ENCODE measurements at places on chromosomes 3 and 15.

- peak; percentile 41 for DNase-seq
Measured at GRCh38 chr3:4719046-4719501, 225.9 kb downstream of the ITPR1 start.

DNA sequence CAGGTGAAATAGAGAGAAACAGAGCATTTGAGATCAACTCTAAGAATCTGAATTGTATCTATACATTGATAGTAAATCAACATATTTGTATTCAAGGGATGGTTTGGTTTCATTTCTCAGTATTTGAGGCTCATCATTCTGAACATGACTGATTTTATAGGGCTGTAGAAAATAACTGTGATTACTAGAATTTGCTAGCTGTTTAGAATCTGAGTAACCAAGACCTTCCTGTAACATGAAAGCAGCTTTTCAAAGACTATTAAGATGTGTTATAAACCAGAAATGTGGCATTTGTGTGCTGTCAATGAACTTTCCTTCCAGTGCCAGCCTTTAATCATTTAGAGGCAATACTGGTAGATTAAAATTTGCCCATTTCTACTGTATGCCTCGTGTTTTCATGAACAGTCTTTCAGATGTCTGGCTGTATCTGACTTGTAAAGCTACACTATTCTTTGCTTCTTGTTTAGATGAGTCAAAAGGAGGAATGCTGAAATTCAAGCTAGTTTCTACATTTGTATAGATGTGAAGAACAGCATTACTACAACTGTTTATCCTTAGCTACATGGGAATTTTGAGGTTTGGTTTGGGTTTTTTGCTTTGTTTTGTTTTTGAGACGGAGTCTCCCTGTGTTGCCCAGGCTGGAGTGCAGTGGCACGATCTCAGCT is 137.3 kb upstream of the BHLHE40 start:
- DNase-seq = no peak

DNA sequence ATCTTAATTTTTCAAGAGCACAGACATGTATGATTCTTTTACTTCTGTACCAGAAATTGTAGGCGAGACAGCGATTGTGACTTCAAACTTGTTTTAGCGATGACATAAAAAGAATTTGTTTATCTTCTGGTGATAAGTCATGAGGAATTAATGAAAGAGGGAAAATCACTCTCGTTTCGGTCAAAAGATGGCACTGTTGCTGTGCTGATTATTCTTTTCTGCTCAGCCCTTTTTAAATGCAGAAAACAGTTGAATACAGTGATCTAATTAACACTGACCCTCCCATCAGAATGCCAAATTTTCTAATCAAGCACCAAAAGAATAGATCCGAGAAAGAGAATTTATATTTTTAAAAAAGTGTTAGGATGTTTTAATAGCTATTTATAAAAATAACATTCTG is 52.6 kb downstream of the NSUN3 start:
- peak; percentile 33 for DNase-seq

GRCh38 chr3:72352176-72352575 is 496.1 kb downstream of the SHQ1 start:
- DNase-seq = no peak

DNA sequence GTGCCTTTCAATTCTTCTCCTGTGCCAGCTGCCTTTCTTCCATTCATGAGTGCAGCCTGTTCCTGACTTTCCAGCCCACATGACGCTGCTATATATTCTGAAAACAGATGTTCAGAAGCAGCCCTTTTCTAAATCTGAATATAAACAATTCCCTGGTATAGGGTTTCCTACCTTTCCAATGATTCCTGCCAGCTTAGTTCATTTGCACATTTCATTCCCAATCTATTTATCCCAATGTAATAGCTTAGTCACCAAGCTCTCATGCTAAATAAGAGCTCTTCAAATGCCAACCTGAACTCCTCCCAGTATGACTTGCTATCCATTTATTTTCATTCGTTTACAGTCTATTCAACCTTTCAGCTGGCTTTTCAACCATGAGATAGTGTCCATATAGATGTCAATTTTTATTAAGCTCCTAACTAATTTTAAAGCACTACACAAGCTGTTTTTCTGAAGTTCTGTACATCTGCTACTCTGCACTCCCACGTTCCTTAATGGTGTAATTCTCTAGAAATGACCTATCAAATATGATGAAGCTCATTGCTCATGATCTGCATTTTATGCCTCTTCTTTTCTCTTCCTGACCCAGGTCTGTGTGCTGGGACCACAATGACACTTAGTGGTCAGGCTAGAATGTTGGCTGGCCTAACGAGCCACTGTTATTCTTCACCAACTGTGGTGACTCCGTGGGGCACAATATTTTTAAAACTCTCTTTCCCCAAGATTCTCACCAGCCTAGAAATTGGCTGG is 605.0 kb upstream of the TBL1XR1 start:
- no peak for DNase-seq

DNA sequence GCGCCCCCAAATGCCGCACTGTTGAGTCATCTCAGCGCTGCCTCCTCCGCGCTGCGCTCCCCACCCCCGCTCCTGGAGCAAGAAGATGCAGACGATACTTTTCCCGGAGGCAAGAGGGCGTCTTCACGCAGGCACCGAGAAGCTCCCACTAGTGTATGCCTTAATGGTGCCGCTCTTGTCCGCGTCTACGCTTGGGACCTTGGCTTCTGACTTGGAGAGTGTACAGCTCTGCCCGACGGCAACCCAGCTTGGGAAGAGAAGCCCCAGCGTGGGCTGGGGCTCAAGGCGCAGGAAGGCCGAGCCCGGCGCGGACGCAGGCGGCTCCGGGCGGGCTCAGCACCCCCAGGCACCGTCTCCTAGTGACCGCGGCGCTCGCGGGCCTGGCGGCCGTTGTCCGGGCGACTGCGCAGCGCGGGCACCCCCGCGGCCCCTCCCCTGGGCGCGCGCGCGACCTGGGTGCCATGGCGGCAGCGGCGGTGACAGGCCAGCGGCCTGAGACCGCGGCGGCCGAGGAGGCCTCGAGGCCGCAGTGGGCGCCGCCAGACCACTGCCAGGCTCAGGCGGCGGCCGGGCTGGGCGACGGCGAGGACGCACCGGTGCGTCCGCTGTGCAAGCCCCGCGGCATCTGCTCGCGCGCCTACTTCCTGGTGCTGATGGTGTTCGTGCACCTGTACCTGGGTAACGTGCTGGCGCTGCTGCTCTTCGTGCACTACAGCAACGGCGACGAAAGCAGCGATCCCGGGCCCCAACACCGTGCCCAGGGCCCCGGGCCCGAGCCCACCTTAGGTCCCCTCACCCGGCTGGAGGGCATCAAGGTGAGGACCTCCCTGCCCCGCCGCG is at the start of gene P4HTM:
TSS of gene P4HTM (plus strand) at position 446 of the 840 bp plus-strand sequence. CDS start at position 462, 16 bp downstream.
- peak; percentile 89 for DNase-seq

DNA sequence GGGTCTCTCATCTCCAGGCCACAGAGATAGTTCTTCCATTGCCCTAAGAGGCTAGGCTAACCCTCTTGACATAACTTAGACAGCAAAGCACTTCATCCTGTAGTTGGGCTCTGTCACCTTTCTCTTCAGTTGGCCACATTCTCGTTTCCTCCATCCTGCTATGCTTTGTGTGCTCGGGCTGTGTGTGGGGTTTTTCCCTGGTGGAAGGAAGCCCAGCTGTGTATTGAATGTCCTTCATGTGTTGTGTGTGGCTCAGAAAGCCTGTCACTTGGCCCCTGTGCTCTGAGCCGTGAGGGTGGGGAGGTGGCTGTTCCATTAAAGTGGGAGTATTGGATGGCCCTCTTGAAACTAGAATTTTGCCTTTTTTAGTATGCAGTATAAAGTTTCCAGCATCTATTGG is 8.8 kb upstream of the EXOG start:
- no peak for DNase-seq

DNA sequence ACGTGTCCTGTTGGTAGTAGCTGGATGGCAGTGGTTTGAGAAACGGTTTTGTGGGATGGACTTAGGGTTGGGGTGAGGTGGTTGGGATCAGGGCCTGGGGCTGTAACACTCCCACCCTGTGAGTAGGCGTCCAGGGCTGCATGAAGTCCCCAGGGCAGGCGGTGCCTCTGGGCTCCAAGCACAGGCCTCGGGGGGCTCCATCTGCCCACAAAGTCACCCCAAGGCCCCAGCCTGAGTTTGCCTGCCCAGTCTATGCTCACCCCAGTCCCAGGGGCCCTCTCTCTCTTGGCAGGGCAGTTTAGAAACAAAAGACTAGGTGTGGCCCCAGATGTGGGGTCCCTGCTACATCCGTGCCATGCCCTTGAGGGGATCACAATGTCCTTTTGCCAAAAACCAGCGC is 86.9 kb upstream of the PRR23E start:
- no peak for DNase-seq

All from neural progenitor cell (in vitro differentiated cells).